Activated T-helper 2 cell treated with anti-CD3 and anti-CD28 coated beads, Interferon-gamma antibody, Interleukin-2, Interleukin-4, amounts not matched to agents 10 μg/mL and 5 μg/mL and 100 μg/mL, durations not matched to agents 14 hours and 24 hours and 36 hours (primary cell): ENCODE measurements at places on chromosomes 16 and 17.

- DNase-seq = no peak
Observed at GRCh38 chr16:83068686-83069085, 441.9 kb downstream of the CDH13 start.

DNA sequence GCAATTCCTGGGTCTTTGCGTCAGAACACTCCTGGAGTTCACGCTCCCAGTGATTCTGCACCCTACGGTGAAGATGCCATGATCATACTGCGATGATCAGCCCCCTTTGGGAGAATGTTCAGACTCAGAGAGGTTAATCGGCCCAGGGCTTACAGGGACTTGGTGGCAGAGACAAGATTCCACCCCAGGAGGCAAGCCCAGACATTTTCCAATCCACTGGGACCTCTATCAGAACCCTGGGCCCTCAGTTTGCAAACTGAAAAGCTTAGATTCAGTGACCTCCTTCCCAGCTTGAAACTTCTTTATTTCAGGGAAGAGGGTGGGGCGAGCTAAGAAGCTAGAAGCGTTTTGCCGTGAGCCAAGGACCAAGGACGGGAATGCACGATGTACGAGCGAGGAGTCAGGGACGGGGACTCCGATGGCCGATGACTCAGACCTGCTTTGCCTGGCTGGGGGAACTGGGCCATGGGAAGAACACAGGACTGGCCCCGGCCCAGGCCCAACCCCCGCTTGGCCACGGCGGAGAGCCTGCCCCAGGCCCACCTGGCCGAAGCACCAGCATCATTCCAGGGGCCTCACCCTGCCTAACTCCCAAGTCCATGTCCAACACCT lies 34.7 kb downstream of the SOCS3 start:
- no peak for DNase-seq

DNA sequence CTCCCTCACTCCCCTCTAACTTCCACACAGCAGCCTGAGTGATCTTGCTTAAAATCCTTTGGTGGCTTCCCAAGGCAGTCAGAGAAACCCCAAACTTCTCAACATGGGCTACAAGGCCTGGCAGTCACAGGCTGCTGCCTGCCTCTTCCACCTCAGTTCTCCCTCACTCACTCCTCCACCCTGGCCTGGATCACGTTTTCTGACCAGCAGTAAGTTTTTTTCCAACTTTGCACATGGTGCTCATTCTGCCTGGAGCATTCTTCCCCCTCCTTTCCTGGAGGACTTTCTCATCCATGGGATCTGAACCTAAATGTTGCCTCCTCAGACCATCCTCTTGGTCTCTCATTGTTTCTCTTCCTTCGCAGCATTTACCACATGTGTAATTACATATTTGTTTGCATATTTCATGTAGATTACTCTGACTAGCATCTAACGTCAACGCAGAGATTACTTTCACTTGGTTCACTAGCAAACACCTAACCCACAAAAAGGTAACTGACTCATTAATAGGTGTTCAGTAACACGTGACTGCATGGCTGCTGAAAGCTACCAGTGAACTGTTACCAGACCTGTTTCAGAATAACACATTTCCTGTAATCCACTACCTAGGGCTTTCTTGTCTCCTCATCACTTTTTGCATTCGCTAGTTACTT lies 17.1 kb downstream of the GNA13 start:
- peak; percentile 46 for DNase-seq

- DNase-seq = no peak
Observed at GRCh38 chr16:8828541-8829165, 31.0 kb downstream of the PMM2 start.

DNA sequence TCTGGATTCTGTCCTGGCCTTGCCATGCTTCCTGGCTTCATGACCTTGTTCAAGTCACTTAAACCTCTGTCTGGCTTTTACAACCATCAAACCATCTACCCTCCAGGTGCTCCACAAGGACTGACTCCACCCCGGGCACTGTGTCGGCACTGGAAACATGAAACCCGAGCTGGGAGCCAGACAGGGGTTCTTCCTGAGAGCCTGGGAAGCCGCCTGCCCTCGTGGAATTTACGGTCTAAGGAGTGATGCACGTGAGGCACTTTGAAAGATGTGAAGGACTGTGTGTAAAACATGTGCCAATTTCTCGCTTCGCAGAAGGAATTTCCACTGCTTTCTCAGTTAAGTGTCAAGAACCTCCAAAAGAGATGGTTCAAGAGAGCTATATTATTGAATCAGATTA lies 11.6 kb downstream of the CDK5R1 start:
- no peak for DNase-seq

- DNase-seq = no peak
Observed at GRCh38 chr17:35099908-35100307, 19.8 kb downstream of the RAD51D start.

DNA sequence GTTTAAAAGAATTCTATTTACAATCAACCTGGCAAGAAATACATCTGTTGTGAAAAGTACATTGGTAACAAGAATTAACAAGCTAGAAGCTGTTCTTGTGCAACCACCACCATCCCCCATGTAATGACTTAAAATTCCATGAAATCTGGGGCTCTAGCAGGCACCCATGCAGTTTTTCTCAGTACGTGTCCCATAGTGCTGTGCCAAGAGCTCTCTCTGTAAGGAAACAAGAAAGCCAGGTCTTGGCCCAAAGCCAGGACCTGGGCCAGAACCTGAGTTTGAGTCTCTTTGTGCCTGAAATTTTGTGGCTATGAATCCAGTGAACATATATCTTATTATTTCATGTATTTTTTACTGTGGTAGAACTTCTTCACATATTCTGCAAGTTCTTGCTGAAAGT lies 46.6 kb downstream of the NUP93 start:
- DNase-seq = no peak

DNA sequence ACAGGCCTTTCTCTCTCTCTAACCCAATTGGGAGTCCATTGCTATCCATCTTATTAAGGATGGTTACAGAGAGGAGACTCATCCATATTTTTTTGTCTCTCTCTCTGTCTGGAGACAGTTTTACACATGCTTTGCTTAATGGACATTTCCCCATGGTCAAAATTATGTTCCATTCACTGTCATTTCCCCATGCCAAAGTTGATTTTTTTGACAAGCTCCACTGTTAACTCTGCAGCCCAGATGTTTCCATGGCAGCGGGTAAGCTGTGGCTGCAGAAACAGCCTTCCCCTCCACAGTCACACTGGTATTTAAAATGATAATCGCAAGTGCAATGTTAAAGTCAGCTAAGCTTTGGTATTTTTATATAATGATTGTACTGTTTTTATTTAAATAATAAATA lies 63.9 kb upstream of the HLF start:
- no peak for DNase-seq

DNA sequence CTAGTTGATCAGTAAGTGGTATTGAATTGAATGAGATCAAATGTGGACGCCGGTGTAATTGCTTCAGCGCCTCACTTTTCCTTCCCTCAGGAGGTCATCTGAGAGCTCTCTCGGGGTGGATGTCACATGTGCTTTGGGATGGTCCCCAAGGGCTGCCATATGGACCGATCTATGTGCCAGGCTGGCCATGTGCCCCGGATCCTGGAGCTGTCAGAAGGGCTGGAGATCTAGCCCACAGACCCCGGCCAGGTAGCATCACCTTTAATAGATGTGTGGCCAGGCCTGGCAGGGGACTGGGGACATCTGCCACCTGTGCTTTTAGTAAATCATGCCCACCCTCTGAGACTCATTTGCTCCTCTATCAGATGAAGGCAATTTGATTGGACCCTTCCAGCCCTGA lies 95.3 kb upstream of the CRHR1 start:
- no peak for DNase-seq

GRCh38 chr16:27199736-27200135 lies 3.6 kb upstream of the KDM8 start:
- peak; percentile 37 for DNase-seq

- no peak for DNase-seq
Observed at GRCh38 chr16:14202697-14203096, 131.6 kb downstream of the MRTFB start.

DNA sequence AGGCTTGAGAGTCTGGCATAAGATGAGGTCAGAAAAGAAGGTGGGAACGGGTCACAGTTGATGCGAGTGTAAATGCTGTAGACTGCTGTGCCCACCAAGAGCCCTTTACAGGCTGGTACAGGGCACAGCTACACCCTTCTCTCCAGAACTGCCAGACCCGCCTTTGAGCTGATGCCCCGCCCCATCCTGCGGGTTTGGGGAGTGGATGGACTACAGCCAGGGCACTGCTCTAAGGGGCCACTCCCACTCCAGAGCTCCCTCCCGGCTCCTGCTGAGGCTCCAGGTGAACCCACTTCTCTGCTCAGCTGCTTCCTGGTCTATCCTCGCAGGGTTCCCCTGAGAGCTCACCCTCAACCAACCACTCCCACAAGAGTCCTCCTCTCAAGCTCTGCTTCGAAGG lies 12.3 kb downstream of the MEIOB start:
- DNase-seq = no peak

- DNase-seq = no peak
Observed at GRCh38 chr16:81816351-81816750, 37.3 kb downstream of the PLCG2 start.

DNA sequence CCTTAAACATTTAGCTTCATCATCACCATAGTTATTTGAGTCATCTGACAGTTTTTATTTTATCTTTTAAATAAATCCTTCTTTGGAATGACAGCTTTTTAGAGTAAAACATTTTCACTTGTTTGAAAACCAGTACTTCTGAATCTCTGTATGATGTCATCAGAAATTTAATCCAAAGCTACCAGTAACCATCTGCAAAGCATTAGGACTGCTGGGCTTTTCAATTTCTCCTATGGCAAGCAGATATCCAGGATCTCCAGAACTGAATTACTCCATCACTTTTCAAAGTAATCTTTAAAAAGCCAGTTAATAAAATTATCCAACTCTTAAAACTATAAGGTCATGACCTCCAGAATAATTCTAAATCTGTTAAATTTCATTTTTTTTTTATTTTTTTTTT lies 51.5 kb downstream of the CHCT1 start:
- DNase-seq = no peak

DNA sequence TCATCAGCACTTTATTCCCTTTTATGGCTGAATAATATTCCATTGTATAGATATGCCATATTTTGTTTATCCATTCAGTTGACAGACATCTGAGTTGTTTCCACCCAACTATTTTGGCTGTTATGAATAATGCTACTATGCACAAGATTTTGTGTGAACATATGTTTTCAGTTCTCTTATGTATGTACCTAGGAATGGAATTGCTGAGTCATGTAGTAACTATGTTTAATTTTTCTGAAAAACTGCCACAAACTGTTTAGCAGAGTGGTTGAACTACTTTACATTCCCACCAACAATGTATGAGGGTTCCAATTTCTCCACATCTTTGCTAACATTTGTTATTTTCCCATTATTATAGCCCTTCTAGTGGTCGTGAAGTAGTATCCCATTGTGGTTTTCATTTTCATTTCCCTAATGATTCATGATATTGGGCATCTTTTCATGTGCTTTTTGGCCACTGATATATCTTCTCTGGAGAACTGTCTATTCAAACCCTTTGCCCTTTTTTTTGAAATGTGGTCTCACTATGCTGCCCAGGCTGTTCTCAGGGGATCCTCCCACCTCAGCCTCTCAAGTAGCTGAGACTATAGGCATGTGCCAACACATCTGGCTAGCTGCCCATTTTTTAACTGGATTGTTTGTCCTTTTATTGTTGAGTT lies 26.3 kb downstream of the SMURF2 start:
- DNase-seq = no peak

GRCh38 chr16:53946746-53947386 lies 242.9 kb downstream of the FTO start:
- no peak for DNase-seq

DNA sequence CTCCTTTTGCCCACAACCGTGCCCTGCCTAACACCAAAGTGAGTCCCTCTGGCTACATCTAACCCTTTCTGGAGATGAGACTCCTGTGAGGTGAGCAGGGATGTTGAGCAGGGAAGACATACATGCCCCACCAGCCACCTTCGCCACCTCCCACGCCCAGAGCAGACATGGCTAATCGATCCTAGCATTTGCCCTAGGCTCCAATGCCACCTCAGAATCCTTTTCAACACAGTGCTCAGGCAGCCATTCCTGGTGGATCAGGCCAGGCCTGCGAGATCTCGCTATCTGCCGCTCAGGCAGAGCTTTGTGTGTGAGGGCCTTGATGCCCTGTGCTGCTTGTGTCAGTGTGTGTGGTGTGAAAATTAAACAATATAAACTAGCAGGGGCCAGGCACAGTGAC lies 21.0 kb downstream of the SCGB1C2 start:
- DNase-seq = no peak

DNA sequence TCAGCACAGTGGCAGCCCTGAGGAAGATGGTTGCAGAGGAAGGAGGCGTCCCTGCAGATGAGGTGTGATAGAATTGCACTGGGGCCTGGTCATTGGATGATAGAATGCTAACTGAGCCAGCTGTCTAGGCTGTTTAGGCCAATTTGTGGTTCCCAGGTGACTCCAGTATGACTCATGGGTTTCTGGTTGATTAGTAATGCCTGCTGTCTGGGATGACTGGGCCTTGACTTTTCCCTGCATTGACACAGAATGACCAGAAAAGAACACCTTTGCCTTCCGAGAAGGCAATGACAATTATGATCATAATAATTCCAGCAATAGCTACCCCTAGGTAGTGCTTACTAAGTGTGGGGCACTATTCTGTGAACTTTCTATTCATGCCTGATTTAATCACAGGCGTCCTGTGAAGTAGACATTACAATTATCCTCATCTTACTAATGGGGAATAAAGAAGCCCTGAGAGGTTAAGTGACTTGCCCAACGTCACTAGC lies 31.5 kb downstream of the USP43 start:
- DNase-seq = no peak

- DNase-seq = no peak
Observed at GRCh38 chr17:39404542-39405378, 3.3 kb upstream of the FBXL20 start.

- DNase-seq = no peak
Observed at GRCh38 chr17:46046957-46047356, 47.9 kb downstream of the STH start.

DNA sequence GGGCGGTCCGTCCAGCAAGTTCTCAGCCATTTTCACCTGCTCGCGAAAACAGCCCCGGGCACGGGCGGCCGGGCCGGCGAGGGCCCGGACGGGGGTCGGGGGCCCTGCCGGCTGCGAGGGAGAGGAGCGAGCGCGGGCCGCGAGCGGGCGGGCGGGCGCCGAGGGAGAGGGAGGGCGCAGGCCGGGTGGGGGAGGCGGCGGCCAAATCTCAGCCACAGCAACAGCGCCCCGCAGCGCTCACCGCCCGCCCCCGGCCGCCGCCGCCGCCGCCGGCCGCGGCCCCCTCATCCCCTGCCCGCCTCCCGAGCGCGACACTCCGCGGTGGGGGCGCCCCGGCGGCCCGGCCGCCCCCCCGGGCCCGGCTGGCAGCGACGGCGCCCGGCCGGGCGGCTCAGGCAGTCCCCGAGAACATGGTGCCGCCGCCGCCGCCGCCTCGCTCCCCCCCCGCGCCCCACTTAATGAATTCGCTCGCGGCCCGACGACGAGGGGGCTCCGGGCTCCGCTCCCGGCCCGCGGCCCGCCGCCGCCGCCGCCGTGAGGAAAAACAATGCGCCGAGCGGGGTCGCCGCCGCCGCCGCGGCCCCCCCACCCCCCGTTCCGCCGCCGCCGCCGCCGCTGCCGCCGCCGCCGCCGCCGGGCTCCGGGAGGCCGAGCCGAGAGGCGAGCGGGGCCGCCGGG lies 487 bp downstream of the CREBBP start:
- DNase-seq = peak; percentile 63
